ENCODE measurements at places on chromosomes 6 and 20. TPM values are rescaled to one million over a fixed set of nuclear protein-coding genes. Genes with fewer than 3 reads are reported as not detected.

GRCh38 chr6:165605182-165605875 is 57.7 kb downstream of the PDE10A start:
- no peak for DNase-seq

DNA sequence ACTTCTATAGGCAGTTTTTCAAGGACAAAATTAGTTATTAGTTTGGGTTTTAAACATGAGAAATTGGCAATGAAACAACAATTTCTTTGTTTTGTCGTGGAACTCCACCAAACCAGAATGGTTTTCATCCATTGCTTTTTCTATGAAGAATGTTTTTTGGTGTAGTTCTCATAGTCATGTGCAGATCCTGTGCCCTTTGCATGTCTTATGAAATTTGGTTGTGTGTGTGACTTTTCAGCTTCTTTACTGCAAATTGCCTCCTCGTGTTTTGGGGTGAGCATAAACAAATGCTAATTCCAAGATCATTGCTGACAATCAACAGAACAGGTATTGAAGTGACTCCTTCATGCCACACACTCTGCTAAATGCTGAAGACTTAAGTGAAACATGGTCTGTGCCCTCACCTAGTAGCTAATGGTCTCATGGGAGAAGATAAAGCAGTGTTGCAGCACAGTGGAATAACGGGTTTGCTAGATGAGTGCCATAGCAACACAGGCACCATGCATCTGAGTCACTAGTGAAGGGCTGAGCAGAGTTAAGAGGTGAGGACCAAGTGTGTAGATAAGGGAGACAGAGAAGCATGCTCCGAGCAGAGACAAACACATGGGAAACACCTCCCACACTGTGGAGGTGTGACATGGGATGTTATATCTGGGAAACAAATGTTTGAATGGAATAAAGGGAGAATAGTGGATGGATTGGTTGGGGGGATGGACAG is 120.0 kb downstream of the SLC16A10 start:
- no peak for DNase-seq

The UNC93A gene
- not detected for total RNA-seq

DNA sequence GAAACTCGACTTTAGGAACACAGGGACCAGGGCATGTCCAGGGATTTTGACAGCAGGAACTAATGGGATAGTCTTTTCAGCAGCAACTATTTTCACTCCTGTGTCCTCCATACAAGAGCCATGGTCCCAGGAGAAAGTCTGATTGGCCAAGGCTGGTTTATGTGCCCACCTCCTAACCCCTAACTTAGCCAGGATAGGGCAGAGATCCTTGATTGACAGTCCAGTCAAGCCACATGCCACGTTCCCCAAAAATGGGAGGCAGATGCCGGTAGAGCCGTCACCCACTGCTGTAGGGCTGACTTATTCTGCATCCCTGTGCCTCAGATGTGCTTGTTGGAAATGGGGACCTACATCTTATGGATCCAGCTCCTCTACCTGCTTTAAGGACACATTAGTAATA is 22.3 kb downstream of the SLC2A10 start:
- no peak for DNase-seq

GRCh38 chr6:139760128-139760527 is 385.7 kb upstream of the CITED2 start:
- no peak for DNase-seq

- DNase-seq: no peak
Observed at GRCh38 chr6:11812951-11813350, 34.3 kb upstream of the ADTRP start.

GRCh38 chr6:101572627-101573026 is 179.1 kb downstream of the GRIK2 start:
- no peak for DNase-seq

The KCNG1 gene
- total RNA-seq: 0.55 TPM
